Myocyte (in vitro differentiated cells): ENCODE measurements at places on chromosomes 4 and X. TPM values are rescaled to one million over a fixed set of nuclear protein-coding genes. Genes with fewer than 3 reads are reported as not detected.

GRCh38 chrX:7263330-7263729, 115.4 kb upstream of the PUDP start:
- DNase-seq: no peak

DNA sequence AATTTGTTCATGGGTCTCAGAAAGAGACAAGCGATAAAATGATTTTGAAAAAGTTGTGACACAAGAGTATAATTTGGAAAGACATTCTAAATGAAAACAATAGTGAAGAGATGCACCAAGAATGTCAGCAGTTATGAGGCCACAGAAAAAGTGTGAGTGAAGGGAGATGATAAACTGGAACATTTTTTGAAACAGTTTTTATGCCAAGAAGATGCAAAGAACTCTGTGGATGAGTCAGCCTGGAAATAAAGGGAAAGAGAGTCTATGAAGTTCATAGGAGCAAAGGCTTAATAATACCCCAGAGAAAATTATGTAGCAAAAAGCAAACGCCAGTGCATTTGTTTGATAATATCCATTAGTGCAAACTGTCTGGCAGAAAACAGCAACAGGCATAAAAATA, 188.4 kb upstream of the TBC1D9 start:
- no peak for DNase-seq

DNA sequence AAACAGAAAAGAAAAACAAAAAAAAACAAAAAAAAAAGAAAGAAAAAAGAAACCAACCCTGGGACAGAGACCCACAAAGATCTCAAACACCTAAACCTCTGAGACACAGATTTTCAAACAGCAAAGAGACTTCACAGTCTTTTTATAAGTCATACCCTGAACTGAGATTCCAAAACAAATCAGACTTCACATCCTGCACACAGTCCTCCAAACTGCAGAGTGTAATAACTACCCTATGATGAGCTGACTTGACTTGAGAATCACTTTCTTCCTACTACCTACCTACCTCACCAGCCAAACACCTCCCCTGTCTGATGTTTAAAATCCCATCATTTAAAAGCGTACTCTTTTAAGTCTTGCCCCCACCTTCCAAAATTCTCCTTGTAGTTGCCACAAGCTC, 25.2 kb upstream of the GLOD5 start:
- no peak for DNase-seq

- DNase-seq: peak; percentile 74
Observed at GRCh38 chr4:71229477-71230270, 109.1 kb upstream of the SLC4A4 start.

GRCh38 chrX:20414066-20414465, 147.4 kb upstream of the RPS6KA3 start:
- no peak for DNase-seq

DNA sequence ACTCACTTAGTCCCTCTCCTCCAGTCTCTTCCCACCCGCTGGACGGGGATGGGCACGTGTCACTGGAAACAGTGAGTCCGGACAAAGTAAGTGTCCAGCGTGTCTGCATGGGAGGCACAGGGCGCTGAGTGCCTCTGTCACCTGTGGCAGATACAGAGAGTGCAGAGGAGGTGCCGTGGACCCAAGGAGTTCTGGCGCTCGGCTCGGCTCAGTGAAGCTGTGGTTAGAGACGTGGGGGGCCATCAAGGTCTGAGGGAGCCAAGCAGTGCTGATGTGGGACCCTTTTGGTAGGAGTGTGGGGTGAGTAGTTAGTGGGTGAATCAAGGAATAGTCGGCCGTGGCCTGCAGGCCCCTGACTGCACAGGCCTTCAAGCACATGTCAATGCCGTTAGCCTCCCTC, 40.1 kb upstream of the MSANTD1 start:
- DNase-seq: no peak

- DNase-seq: no peak
Observed at GRCh38 chr4:81065446-81065845, 34.9 kb downstream of the BMP3 start.

DNA sequence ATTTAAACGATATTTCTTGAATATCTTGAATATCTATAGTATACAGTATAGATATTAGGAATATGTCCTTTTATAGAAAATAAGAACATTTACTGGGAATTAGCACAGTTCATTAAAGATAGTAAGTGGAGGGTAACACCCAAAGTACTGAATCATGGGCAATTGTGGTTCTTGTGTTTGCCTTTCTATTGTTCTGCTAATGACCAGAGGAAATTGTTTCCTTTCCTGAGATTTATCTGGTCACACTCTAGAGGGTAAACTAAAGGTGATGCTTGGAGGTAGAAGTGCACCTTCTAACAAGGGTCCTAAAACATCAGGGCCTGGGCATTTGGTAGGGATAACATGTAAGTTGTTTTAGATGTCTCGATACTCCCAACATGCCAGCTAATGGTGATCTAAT, 241.3 kb upstream of the SFRP2 start:
- DNase-seq: no peak

GRCh38 chr4:70948665-70949260, 44.7 kb upstream of the DCK start:
- DNase-seq: no peak

GRCh38 chr4:143455211-143455610, 58.3 kb upstream of the SMARCA5 start:
- no peak for DNase-seq

- DNase-seq: no peak
Observed at GRCh38 chrX:47564438-47565085, 3.6 kb downstream of the ARAF start.

- no peak for DNase-seq
Observed at GRCh38 chrX:45449982-45450381, 249.3 kb upstream of the DIPK2B start.

GRCh38 chrX:111857534-111858060, 18.4 kb upstream of the TRPC5OS start:
- DNase-seq: no peak

GRCh38 chrX:38669428-38669827, 108.1 kb downstream of the TSPAN7 start:
- DNase-seq: no peak

DNA sequence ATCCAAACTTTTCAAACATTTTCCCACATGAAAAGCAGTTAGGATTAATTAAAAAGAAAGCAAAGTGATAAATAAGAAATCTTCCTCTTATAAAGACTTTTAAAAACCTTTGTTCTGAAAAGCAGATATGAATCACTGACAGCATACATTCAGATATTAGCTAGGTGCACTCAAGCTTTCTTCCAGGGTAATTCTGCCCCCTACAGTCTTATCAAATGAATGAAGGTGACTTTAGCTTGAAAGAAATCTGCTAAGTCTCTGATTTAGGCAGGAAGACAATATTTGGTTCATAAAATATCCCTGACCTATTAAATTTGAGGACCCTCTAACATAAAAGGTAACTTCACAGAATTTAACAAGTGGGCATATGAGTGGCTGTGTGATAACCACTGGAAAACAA, 209.1 kb upstream of the FAM47A start:
- no peak for DNase-seq

DNA sequence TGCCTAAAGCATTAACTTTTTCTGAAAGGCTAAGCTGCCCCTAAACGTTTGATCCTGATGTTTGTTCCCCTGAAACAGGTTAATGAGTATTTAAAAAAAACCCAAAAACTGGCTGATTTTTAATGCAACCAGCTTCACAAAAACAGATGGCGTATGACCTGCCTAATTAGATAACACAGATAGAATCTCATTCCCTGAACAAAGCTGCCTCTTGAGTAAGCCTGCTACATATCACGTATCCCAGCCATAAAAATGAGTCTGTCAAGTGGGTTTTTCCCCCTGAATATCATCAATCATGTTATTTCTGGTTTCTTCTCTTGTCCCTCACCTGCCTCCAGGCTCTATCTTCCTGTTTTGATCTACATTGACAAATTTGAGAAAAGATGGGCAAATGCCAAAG, 154.2 kb upstream of the FAM9B start:
- no peak for DNase-seq

DNA sequence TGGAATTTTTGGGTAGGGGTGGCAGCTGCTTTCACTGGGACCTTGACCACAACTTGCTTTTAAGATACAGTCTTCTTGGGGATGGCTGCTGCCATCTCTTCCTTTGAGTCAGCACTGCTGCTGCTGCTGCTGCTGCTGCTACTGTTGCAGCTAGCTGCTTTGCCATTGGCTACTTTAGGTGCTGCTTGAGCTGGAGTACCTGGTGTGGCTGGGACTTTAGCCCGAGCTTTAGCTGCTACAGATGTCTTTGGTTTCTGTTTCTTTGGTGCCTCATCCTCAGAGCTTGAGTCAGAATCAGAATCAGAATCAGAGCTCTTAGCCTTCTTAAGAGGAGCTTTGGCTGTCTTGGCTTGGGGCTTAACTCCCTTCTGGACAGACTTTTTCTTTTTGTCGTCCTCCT, 52.2 kb downstream of the FAM9B start:
- no peak for DNase-seq

- DNase-seq: peak; percentile 48
Observed at GRCh38 chr4:113951263-113951662, 28.2 kb downstream of the ARSJ start.

GRCh38 chrX:11478026-11478425, 184.8 kb downstream of the AMELX start:
- no peak for DNase-seq

GRCh38 chr4:169226565-169226964, 44.2 kb downstream of the SH3RF1 start:
- no peak for DNase-seq

DNA sequence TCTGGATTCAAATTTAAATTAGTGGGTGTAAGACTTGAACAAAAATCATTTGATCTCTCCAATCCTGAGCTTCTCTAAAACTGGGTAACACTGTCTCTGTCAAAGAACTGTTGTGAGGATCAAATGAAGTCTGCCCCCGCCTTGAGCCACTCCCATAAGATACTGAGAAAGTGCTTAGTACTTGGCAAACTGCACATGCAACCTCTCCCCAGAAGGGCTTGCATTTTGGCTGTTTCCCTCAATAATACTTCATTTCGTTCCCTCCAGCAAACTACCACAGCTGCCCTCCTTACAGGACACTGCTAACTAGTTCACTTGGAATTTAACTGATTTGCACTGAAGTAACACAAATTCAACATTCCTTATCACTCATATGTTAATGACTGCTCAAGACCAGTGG, 79.8 kb downstream of the APBB2 start:
- DNase-seq: peak; percentile 32

DNA sequence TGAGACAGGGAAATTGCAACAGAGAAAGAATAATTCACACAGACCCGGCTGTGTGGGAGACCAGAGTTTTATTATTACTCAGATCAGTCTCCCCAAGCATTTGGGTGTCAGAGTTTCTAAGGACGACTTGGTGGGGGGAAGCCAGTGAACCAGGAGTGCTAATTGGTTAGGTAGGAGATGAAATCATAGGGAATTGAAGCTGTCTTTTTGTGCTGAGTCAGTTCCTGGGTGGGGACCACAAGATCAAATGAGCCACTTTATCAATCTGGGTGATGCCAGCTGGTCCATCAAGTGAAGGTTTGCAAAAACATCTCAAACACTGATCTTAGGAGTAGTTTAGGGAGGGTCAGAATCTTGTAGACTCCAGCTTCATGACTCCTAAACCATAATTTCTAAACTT, 560.7 kb downstream of the ADGRL3 start:
- no peak for DNase-seq

GRCh38 chrX:110201799-110202198, 116.1 kb downstream of the AMMECR1 start:
- DNase-seq: no peak

DNA sequence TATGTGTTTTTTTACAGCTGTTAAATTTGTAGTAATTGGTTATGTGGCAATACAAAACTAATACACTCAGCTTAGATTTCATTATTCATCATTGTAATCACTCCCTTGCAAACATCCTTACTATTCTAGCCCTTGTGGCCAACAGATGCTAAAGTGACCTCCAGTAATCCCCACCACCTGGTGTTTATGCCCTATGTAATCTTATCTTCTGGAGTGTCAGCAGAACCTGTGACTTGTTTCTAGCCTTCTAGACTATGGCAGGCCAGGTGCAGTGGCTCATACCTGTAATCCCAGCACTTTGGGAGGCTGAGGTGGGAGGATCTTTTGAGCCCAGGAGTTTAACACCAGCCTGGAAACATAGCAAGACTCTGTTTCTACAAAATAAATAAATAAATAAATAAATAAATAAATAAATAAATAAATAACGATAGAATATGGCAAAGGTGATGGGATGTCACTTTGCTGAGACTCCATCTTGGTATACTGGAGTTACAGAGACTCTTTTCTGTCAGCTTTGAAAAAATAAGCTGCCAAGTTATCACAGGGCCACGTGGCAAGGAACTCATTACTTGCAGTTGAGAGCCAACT, 12.3 kb upstream of the TSR2 start:
- peak; percentile 49 for DNase-seq

GRCh38 chr4:113221990-113222389, 172.5 kb downstream of the ANK2 start:
- DNase-seq: no peak

- DNase-seq: no peak
Observed at GRCh38 chr4:7777017-7777710, 162.5 kb downstream of the AFAP1 start.

DNA sequence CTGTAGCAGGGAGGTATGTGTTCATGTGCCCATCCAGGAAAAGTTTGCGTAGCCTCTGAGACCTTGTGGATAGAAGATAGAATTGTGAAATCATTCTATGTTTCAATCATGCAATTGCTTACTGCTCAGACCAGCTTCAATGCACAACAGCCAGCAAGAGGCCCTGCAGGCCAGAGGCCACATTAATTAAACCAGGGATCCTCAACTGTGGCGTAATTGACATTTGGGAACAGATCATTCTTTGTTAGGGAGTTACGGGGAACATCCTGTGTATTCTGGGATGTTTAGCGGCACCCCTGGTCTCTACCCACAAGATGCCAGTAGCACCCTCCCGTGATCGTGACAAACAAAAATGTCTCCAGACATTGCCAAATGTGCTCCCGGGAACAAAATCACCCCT, 86.5 kb upstream of the PRPS2 start:
- DNase-seq: no peak

Gene ART3
- not detected in 2 replicates for total RNA-seq

Gene EDA2R
- 34.5 and 37.7 TPM in 2 replicates for total RNA-seq

Gene CCNB3
- 0.21 and 0.24 TPM in 2 replicates for total RNA-seq

Gene IL2
- not detected in 2 replicates for total RNA-seq

Gene NAT8L
- total RNA-seq: 8.2 and 8.9 TPM in 2 replicates

Gene SLITRK4
- total RNA-seq: 2.8 and 3.5 TPM in 2 replicates

Gene PDE6B
- total RNA-seq: 0.27 and 2.1 TPM in 2 replicates

Gene CXCL1
- 0.78 and 3.6 TPM in 2 replicates for total RNA-seq

Gene STAG2
- total RNA-seq: 48.5 and 125 TPM in 2 replicates

Gene ARHGAP6
- total RNA-seq: 16.8 and 18.1 TPM in 2 replicates

Gene EFNB1
- 4.8 and 7.2 TPM in 2 replicates for total RNA-seq

Gene GAGE12J
- total RNA-seq: not detected in 2 replicates

Gene ZNF518B
- 5.7 and 8.0 TPM in 2 replicates for total RNA-seq

Gene TAPT1
- 15.5 and 17.1 TPM in 2 replicates for total RNA-seq

Gene YY2
- 0.37 and 0.68 TPM in 2 replicates for total RNA-seq

Gene DCAF8L1
- total RNA-seq: not detected in 2 replicates
